ENCODE measurements at places on chromosomes 13 and 19. TPM values are rescaled to one million over a fixed set of nuclear protein-coding genes. Genes with fewer than 3 reads are reported as not detected.

GRCh38 chr19:55935206-55935605 lies 3.1 kb upstream of the NLRP13 start:
- DNase-seq = no peak

The VSIG10L gene
- total RNA-seq = 6.5 TPM

GRCh38 chr13:55266644-55267043 lies 1874.1 kb upstream of the PRR20A start:
- no peak for DNase-seq

DNA sequence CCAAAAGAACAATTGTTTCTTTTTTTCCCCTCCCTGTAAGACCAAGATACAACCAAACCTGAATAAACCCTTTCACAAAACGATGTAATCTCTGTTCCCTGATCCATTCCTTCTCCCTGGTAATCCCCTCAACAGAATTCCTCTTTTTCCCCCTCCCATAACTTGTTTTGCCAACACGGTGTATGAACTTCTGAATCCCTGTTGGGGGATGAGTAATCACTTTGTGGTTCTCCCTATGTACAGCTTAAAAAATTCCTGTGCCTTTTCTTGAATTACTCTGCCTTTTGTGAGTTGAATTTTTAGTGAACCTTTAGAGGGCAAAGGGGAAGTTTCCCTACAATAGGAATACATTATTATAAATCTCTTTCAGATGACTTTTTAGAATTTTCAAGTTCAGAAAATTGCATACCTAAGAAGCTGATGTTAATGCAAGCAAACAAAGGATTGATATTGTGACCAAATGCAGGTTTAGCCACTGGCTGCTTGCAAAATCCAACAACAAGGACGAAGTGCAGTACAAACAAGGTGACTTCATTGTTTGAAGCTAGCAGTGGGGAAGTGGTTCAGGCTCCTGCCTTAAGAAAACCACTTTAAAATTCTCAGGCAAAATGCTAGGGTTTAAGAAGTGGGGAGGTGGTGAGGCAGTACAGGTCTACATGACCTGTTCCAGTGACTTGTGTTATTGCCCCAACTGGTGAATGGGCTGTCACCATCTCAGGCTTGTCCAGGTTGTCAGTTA lies 15.0 kb upstream of the EPSTI1 start:
- peak; percentile 58 for DNase-seq

The GRK1 gene
- total RNA-seq = 0.21 TPM

The SLITRK6 gene
- total RNA-seq = not detected

GRCh38 chr19:32138416-32138815 lies 207.0 kb upstream of the ZNF507 start:
- no peak for DNase-seq

DNA sequence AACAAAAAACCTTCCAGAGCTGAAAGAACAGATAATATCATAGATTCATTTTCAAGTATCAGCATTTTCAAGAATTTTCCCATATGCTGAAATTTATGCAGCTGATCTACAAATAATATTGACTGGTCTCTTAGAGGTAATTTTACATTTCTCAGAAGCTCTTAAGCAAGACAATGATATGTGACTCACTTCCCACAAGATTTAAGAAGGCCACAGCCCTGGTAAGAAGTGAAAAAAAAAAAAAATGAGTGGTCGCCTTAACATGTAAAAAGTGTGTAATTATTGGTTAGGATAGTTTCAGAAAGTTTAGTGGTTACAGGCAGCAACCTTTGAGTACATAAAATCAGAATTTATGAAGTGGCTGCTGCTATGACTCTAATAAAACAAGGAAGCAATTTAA lies 54.5 kb downstream of the NUFIP1 start:
- DNase-seq = peak; percentile 55

DNA sequence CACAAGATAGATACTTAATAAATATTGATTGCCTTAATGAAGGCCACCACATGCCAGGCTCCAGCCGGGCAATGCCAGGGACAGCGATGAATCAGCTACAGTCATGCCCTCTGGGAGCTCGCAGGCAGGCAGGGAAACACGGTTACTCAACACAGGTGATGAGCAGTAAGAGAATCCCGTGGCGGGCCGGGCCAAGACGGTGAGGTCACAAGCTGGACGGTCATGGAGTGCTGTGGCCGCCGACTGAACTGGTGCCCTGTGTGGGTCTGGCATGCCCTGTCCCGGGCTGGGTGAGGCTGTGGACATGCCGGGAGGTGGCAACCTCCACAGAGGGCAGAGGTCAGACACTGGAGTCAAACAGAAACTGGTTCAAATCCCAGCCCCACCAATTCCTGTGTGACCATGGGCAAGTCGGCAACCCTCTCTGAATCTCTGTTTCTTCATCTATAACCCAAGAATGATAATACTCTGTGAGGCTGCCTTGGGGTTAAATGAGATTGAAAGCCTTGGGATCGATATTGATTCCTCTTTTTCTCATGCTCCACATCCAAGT lies 13.2 kb upstream of the PAK4 start:
- DNase-seq = no peak

DNA sequence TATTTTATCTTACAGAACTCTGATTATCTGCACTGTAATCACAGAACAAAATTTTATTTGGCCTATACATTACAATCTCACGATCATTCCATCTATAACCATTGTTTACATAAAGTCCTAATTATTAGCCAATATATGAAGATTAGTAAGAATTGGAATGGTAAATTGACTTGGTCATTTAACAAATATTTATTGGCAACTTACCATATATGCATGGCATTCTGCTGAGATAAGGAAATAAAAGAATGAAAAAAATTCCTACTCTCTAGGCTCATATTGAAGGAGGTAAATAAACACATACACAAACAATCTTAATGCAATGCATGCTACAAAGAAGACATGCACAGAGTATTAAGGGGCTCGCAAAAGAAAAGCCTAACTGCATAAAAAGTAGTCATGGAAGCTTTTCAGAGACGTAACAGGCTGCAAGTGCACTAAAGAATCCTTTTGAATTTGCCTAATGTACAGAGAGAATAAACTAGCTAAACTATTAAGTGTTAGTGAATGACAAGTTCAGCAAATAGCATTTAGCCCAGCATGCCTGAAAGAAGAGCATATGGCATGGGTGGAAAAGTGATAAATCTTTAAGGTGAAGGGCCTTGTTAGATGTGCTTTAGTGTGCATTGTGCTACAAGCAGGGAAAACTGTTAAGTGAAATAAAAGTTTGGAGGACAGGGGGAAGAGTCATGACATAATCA lies 1131.1 kb downstream of the PCDH9 start:
- DNase-seq = no peak

The POLR2I gene
- 130 TPM for total RNA-seq

DNA sequence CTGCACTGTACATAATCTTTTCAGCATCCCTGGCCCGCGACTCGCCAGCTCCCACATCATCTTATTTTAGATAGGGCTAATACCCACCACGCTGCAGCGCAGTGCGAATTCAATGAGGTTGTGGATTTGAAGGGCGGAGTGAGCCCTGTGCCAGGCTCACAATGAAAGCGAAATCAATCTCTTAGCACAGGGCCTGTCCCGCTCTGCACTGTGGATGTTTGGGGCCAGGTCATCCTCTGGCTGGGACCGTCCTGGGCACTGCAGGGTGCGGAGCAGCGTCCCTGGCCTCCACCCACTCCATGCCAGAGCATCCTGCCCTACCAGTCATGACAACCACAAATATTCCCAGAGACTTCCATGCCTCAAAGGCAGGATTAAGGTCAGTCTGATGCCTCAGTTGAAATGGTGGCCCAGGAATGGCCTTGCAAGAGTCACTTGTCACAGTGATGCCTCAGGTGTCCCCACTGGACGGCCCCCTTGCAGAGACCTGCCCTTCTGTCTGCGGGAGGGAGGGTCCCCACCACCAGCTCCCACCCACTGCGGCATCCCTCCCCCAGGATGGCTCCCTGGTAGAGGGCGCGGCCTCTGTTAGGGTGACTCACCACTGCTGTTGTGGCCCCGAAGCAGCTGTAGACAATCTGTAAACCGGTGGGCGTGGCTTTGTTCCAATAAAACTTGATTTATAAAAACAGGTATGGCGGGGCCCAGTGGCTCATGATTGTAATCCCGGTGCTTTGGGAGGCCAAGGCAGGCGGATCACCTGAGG lies 5.6 kb downstream of the UHRF1 start:
- DNase-seq = no peak

- DNase-seq = peak; percentile 29
Observed at GRCh38 chr19:52138278-52138982, 1.3 kb downstream of the ZNF616 start.

The CBY2 gene
- not detected for total RNA-seq

- DNase-seq = no peak
Observed at GRCh38 chr19:54644056-54644455, 13.8 kb downstream of the LILRB1 start.

The ZNF575 gene
- 1.8 TPM for total RNA-seq

DNA sequence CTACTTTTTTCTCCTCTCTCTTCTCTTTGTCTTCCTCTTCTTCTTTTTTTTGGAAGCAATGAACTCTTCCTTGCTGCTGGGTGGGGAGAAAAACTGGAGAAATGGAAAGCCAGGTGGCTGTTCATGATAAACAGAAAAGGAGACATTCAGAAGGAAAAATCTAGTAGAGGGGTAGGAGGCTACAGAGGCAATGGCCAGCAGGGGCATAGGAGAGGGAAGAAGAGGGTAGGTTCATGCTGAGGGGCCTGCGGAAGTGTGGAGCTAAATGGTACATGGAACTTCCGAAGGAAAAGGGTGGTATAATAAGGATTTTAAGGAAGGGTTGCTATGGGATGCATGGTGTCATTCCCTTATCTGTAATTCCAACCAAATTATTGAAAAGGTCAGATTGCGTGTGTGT lies 17.5 kb upstream of the HS6ST3 start:
- no peak for DNase-seq

The KLK2 gene
- total RNA-seq = not detected

The EBI3 gene
- not detected for total RNA-seq

The C1QTNF9 gene
- total RNA-seq = not detected

The CLASRP gene
- 149 TPM for total RNA-seq

The NLRP11 gene
- not detected for total RNA-seq

GRCh38 chr19:7636691-7637373 lies at the start of gene STXBP2:
Gene STXBP2 (plus strand): TSS chr19:7637110. CDS start chr19:7637150, 40 bp downstream.
- peak; percentile 65 for DNase-seq

GRCh38 chr19:2588081-2588777 lies 112.3 kb downstream of the GADD45B start:
- DNase-seq = peak; percentile 82

DNA sequence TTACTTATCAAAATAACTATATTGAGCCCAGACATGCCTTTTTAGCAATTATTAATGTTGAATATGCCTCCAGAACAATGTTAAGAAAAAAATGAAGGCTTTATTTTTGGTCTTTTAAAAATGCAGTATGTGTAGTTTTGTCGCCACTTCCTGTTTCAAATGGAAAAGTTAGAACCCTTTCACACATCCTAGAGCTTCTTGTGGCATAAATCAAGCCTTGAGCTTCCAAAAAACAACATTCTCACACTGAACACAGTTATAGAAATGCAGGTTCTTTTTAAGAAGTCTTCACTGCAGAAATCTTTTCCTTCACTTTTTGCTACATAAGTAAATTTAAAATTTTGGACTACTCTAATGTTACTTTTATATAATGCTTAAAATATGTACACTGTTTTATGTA lies 108.7 kb downstream of the ESD start:
- DNase-seq = no peak

The OCEL1 gene
- 9.3 TPM for total RNA-seq

The CD79A gene
- 0.11 TPM for total RNA-seq

- no peak for DNase-seq
Observed at GRCh38 chr13:97880311-97880675, 73.2 kb upstream of the IPO5 start.

- no peak for DNase-seq
Observed at GRCh38 chr19:36120092-36120983, 5.1 kb downstream of the TBCB start.

DNA sequence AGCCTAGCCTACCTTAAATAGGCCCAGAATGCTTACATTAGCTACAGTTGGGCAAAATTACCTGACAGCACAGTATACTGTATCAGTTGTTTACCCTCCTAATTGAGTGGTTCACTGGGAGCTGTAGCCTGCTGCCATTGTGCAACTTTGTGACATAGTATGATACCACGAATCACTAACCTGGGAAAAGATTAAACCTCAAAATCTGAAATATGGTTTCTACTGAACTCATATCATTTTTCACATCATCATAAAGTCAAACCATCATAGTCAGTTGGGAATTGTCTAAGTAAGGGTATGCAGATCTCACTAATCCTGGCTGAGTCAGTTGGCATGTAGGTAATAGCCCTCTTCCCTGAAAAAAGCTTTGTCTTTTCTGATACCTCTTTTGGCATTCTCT lies 9.2 kb downstream of the PAN3 start:
- DNase-seq = no peak

DNA sequence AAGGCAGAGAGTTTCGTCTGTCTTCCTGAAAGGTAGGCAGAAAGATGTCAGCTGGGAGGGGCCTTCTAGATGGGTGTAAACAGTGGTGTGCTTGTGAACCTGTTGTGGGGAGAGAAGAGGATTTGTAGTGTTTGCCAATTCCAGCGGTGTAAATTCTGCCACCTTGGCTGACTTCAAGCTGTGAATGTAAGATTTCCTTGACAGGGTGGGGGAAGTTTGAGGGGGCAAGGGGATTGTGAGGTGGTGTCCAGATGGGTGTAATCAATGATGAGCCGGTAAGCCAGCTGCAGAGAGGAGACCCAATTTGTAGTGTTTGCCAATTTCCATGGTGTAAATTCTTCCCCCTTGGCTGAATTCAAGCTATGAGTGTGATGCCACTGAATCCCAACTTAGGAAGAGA lies 61.0 kb upstream of the ADGRE5 start:
- DNase-seq = no peak

DNA sequence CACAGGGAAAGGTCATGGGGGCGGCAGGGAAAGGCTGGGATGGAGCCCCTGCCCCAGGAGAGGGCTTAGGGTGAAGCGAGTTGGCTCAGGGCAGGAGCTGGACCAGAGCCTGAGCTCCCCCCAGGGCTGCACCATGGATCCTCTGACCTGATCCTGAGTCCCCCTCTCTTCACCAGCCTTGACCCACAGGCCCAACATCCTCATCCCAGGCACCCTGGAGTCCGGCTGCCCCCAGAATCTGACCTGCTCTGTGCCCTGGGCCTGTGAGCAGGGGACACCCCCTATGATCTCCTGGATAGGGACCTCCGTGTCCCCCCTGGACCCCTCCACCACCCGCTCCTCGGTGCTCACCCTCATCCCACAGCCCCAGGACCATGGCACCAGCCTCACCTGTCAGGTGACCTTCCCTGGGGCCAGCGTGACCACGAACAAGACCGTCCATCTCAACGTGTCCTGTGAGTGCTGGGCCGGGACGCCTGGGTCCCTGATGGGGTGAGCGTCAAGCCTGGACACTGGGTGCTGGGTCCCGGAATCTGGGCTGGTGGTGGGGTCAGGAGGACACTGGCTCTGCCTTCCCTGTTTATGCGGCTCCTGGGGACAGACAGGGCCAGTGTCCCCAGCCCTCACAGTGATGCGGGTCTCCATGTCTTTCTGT lies 842 bp downstream of the SIGLEC9 start:
- DNase-seq = no peak

The TIMM29 gene
- 52.2 TPM for total RNA-seq

The TICAM1 gene
- total RNA-seq = 0.21 TPM

The ZNF429 gene
- total RNA-seq = 27.2 TPM

DNA sequence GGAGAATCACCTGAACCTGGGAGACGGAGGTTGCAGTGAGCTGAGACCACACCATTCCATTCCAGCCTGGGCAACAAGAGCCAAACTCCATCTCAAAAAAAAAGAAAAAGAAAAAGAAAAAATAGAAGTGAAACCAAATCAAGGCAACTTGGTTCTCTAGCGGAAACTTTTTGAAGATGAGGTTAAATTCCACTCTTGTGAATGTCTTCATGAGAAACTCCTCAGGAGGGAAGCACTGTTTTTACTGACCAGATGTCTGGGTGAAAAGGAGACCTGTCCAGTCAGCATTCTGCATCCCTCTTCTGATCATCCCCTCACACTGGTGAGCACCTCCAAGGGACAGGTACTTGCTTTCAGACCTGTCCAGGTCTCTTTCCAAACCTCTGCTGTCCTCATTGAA lies 15.8 kb downstream of the BRD4 start:
- DNase-seq = no peak

The HOMER3 gene
- total RNA-seq = 62.7 TPM
